ENCODE measurements at places on chromosomes 4 and X. TPM values are rescaled to one million over a fixed set of nuclear protein-coding genes. Genes with fewer than 3 reads are reported as not detected.

PNMA6A gene
- not detected for total RNA-seq

MAGEE1 gene
- 0.47 TPM for total RNA-seq

SYTL5 gene
- total RNA-seq: not detected

GAGE1 gene
- total RNA-seq: not detected

SPIN2B gene
- 7.2 TPM for total RNA-seq

CCNG2 gene
- 28.5 TPM for total RNA-seq

ARHGAP4 gene
- 2.3 TPM for total RNA-seq

DNA sequence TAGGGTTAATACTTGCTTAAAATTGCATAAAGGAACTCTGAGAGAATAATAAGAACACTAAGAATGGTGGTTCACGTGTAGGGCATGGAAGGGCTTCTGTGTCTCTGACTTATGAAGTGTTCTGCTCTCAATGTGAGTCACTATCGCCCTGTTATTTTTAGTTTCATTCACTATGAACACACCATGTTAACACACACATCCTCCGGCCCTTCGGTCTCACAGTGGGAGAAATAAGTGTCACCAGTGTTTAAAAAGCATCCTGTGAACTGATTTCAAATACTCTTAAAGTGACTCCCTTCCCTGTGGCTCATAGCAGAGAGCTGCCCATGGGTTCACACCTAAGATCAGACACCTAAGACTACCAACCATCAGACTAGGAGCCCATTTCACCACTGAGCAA, 33.8 kb upstream of the FGFBP2 start:
- no peak for DNase-seq

DNA sequence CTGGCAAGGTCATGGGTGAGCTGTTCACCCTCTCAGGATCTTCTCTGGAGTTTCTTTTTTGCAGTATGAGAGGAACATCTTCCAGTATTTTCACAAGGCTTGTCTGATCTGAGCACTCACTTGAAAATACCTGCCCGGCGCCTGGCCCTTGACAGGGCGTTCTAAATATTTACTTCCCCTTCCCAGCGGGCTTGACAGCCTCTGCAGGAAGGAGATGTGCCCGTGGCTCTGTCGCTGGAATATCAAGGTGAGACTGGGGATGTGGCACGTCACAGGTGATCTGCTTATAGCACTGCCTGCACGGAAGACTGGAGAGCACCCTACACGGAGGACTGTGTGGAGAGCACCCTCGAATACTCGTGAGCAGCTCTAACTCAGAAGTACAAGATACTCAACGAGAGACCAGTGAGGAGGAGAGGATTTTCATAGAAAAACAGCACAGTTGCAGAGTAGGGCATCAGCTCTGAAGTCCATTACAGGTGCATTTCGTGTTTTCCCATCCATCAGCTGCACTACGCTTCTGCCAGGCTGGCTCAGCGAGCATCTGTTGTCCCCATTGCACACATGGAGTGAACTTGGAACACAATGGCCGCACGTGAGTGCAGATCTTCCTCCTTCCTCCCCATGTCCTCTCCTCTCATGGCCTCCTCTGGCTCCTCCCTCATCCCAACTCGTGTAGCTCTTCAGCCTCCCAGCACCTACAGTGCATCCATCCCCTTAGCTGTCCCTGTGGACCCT, 32.1 kb downstream of the ZBTB49 start:
- no peak for DNase-seq

GRCh38 chrX:13373431-13374187, 53.8 kb upstream of the ATXN3L start:
- DNase-seq: peak; percentile 28

- DNase-seq: peak; percentile 70
Observed at GRCh38 chr4:156475322-156475721, 496.3 kb downstream of the PDGFC start.

- peak; percentile 11 for DNase-seq
Observed at GRCh38 chrX:133249266-133250058, 31.3 kb upstream of the TFDP3 start.

- DNase-seq: no peak
Observed at GRCh38 chrX:106997611-106998010, 2.4 kb downstream of the MORC4 start.

DNA sequence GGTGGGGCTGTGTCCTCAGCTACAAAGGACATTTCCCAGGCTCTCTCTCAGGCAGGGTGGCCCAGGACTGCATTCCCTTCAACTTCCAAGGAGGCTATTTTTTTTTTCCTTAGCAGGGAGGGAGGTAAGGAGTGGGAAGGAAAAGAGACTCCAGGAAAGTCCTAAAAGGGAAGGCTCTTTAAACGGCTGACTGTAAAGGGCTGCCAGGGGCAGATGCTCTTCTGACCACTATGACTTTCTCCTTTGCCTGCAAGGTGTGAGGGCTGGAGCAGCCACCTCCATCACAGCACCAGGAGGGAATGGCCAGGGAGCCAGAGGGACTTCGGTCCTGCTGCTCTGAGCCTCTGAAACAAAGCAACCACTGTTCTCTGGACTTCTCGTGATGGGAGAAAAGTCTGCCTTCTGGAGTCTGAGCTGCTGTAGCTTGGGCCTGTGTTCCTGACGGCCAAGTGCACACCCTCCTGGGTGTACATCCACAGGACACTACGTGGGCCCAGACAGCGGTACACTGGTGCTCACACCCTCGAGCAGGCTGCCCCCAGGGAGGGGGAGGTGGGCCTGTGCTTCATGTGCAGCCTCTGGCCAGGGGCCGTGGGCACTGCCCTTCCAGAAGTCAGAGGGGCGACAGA, 17.9 kb downstream of the NAT8L start:
- no peak for DNase-seq

DNA sequence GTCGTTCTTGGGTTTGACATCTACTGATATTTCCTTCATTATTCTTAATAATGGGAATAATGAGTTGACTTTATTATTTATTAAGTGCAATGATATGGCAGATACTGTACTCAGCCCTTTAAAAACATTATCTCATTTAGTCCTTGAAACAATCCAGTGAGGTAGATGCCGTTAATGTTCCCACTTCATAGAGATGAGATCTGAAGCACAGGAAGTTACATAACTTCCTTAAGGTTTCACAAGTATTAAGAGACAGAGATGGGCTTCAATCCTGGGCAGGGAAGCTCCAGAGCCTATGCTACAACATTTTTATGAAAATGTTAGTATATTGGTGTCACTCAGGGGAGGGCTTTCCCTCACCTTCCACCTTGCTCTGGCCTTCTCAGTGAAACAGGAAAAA, 9.7 kb upstream of the KLHL13 start:
- DNase-seq: no peak

DNA sequence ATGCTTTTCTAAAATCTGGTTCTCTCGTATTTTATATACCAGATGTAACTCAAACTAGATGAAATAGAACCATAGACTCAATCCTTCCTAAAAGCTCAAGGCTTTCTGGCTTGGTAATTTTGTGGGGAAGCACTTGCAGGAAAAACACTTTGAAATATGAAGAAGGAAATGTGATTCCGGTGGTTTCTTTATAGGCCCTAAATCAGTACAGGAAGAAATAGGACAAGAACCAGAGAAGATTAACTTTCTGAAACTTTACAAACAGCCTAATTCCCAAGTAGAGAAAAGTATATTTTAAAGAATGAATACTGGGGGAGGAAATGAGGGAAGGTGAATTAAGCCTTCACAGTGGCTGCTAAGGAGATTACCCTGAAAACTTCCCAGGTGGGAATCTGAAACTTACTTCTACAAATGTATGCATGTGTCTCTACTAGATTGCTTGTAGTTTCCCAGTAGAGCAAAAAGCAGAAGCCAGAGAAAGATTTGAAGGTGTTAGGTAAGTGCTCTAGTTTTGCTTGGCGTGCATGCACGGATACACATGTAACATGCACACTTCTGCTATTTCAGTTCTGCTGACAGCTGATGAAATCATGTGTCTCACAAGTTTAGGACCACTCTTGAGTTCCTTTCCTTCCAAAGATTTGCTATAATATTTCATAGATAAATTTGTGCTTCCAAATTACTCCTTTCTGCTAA, 92.1 kb downstream of the AFF1 start:
- DNase-seq: no peak

GRCh38 chr4:55296096-55296495, 49.9 kb upstream of the SRD5A3 start:
- DNase-seq: no peak

GRCh38 chrX:119468551-119469312, 488 bp downstream of the SLC25A5 start:
- DNase-seq: peak; percentile 75

DNA sequence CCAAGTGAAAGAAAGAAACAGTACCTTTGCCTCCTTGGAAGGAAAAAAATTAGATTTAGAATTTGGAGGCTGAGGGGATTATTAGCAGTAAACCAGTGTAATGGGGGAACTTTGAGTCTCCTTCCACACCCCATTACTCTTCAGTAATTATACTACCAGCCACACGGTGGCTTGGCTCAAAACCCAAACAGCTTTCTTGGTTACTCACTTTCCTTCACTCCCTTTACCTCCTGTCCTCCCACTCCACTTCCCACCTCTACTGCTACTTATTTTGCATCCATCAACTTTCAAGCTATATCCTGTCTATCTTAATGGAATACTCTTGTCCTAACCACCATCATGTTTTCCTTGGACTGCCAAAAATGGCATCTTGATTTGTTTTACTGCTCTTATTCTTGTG, 310.6 kb upstream of the AADAT start:
- DNase-seq: peak; percentile 9

DNA sequence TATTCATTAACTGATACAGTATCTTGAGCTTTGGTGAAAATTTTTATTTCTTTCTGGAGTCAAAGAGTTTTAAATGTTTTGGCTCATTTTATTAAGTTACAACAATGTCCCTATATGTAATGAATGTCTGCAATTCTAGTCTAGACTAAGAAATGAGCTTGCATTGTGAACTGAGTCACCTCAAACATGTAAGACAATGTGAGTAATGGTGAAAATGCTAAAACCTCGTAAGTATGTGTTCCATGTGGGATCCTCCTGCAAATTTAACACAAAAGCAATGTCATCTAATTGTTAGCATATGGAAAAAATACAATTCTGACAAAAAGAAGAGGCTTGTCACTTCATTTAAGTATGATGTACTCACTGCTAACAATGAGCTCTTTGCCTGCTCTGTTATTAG, 480.5 kb upstream of the FSTL5 start:
- DNase-seq: no peak

DNA sequence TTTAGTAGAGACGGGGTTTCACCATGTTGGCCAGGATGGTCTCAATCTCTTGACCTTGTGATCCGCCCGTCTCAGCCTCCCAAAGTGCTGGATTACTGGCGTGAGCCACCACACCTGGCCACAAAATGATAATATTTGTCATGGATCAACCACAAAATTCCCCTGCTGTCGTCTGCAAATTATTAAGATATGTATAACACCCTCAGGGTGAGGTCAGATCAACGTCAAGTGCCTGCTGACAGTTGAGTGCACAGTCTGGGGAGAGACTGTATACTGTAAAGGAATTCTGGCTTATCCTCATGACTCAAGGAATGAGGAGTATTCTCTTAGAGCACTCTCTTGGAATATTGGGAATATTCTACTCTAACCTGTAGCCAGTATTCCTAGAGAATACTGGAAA, 11.2 kb downstream of the EPGN start:
- DNase-seq: no peak

GRCh38 chrX:74291577-74291963, 12.4 kb upstream of the ZCCHC13 start:
- no peak for DNase-seq

DNA sequence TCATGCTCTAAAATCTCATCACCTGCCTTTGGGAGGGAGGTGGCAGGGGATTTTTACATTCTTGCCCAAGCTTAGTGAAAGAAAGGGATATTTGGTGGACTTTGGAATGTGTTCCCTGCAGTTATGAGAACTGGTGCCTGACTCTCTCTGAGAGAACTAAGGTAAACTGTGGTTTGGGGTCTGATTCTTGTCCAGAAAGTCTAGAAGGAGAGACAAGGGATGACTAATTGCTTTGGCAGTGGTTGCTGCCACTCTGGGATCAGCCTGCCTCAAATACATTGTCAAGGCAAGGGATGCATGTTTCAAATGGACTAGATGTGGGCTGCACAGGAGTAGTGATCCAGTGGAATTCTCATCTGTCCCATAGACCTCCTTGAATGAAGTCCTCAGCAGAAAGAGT, 115.2 kb downstream of the DDIT4L start:
- peak; percentile 37 for DNase-seq

GRCh38 chrX:136325377-136325776, 24.6 kb downstream of the ADGRG4 start:
- no peak for DNase-seq

DNA sequence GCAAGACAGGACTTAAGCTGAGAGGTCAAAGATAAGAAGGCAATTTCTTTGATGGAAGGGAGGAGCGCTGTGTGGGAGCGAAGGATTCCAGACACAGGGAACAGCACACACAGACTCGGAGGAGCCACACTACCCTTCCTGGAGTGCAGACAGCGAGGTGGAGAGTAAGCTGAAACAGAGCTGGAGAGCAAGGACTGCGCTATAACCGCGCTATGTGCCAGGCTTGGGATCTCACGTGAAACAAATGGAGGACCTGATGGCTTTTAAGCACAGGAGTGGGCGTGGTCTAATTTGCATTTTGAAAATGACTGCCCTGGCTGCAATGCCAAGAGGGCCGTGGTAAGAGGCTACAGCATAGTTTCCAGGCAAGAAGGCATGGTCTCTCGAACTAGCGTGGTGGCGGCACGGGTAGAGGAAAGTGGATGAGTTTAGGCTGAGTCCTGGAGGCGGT, 113.9 kb upstream of the SORBS2 start:
- DNase-seq: no peak

- peak; percentile 67 for DNase-seq
Observed at GRCh38 chr4:38562751-38563198, 101.2 kb upstream of the KLF3 start.

- DNase-seq: no peak
Observed at GRCh38 chr4:140806163-140806562, 50.0 kb upstream of the TBC1D9 start.

GRCh38 chr4:26233350-26233749, 87.5 kb upstream of the RBPJ start:
- DNase-seq: no peak

DNA sequence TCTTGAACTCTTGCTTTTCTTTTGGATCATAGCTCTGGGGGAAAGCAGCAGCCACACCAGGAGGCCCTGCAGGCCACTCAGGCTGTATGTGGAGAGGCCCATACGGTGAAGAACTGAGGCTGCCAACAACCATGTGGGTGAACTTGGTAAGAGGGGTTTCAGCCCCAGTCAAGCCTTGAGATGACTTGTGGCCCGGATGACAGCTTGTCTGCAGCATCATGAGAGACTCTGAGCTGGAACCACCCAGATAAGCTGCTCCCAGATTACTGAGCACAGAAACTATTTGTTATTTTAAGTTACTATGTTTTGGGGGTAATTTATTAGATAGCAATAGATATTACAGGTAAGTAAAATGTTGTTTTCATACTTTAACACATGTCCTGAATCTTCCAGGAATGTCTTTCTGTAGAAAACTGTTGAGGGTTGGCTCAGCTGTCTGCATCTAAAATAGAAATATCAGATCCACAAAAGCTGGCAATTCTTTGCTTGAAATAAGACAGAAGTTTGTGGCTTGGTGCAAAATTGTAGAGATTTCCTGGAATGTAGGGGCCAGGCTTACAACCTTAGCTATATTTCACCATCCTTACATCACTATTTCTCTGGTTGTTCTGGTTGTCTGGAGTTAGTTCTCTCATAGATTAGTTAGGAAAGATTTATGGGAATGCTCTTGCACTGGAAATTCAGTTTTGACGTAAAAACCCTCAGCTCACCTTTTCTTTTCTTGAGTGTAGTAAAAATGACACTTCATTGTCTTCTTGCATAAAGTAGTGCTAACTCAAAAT, 272.1 kb downstream of the RAPGEF2 start:
- DNase-seq: no peak

Data from MCF 10A (cell line).